ENCODE measurements at places on chromosomes 7 and 10.

- no peak for DNase-seq
Measured at GRCh38 chr10:22874189-22874854, 53.5 kb upstream of the ARMC3 start.

GRCh38 chr10:54530299-54530698 lies 270.7 kb downstream of the PCDH15 start:
- no peak for DNase-seq

- DNase-seq, result no peak
Measured at GRCh38 chr7:45359776-45360175, 202.2 kb downstream of the RAMP3 start.

DNA sequence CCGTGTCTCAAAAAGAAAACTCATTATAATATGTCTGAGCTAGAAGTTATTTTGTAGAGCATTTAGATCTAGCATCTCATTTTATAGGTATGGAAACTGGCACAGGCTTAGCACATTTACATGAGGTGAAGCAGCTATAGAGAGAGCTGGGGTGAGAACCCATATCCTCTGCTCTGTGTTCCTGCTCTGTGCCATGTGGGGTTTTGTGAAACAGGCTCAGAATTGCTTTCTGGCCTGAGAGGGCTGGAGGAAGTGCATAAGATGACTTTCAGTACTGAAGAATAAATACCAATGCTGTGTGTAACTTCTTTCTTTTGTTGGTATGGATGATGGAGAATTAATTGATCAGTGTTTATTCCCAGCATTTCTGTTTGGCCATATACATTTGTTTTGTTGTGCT lies 159.1 kb downstream of the LRRC4 start:
- DNase-seq, result no peak

GRCh38 chr10:78609976-78610375 lies 458.8 kb upstream of the ZMIZ1 start:
- DNase-seq, result no peak

DNA sequence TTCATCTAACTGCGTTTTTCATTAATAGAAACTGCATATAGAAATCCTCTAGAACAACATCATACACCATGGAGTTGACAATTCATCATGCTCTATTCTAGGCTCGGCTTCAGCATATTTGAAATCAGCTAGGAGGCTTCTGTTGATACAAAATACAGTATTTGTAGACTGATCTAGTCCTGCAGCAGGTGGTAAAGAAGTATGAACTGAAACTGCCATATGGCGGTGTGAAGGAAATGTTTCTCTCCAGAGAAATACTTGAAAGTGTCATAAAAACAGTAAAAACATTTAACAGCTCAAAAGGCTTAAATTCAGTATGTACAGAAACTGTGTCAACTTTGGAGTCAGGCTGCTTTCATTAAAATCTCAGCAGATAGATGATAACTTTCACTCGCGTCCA lies 32.0 kb upstream of the MYO3A start:
- DNase-seq, result no peak

GRCh38 chr10:95388109-95388471 lies 97.3 kb upstream of the PDLIM1 start:
- DNase-seq, result no peak

DNA sequence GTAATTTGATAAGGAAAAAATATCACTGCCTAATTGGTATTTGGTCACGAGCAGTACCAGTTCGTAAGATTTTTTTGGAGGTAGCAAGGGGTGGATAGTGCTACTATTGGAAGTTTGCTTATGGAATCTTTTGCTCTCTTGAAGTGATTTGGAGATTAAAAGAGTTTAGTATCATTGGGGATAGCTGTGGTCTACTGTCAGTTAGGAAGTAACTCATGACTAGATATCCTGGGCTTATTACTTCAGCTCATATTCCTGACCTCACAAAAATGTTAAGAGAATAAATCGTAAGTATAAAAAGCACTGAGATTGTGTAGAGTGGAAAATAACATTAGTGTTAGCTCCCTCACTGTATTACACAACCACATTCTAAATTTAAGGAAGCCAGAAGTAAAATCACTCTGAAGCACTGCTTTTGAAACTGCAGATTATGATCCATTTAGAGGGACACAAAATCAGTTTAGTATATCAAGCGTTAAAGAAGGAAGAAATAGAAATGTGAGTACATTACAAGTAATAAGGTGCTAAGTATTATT lies 22.6 kb downstream of the SGPL1 start:
- no peak for DNase-seq

GRCh38 chr10:73763343-73763742 lies 18.5 kb upstream of the CHCHD1 start:
- no peak for DNase-seq

DNA sequence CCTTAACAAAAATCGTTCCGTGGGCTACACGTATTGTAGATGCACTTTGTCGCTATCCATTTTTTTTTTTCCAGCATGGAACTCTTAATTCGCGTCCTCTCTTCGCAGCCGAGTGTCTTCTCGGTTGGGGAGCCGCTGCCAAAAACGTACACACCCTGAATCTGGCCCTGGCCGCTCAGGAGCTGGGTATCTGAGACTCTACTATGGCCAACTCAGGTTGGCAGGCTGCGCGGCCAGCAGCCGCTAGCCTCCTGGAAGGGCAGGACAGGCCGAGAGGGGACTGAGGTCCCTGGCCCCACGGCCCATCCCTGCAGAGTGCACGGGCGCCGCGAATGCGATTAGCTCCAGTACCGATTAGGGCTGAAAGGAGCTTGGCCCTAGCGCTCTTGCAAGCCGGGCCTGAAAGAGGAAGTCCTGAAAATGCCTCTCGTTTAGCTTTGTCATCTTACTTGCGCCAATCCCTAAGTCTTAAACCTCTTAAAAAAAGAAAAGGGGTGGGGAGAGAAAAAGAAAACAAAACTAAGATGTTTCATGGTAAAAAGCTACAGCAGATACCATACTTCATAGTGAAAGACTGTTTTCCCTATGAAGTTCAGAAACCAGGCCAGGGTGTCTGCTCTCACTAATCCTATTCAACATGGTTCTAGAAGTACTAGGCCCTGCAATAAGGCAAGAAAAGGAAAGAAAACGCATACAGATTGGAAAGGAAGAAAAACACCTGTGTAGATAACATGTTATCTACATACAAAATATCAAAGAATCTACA lies 113.2 kb upstream of the RHEB start:
- DNase-seq, result peak; percentile 72

GRCh38 chr10:119595134-119595675 lies 1.6 kb downstream of the TIAL1 start:
- peak; percentile 15 for DNase-seq

DNA sequence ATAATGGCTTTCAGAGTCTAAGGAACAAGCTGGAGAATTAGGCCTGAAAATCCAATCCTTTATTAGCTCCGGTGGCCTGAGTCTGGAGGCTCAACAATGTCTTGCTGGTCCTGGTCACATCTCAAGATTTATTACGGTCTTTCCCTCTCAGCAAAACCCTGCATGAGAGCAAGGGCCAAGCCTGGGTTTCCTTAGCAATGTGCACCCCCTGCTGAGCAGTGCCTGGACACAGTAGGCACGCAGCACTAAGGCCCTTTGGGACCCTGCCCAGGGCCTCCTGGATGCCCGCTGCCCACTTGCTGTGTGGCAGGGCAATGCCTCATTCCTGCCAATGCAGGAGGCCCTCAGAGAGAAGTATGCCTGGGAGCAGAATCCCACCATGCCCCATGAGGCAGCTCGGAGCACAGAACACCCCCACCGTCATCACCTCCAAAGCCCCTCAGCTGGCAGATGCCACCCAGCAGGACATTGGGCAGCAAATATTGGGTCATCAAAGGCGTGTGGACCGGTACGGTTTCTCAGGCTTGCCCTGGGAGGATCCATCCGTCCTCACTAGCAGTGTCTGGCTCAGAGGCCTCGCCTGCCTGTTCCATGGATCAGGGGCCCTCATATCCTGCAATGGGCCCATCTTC lies 156.4 kb downstream of the OAT start:
- no peak for DNase-seq

GRCh38 chr7:50204581-50204980 lies 99.9 kb upstream of the IKZF1 start:
- DNase-seq, result no peak

DNA sequence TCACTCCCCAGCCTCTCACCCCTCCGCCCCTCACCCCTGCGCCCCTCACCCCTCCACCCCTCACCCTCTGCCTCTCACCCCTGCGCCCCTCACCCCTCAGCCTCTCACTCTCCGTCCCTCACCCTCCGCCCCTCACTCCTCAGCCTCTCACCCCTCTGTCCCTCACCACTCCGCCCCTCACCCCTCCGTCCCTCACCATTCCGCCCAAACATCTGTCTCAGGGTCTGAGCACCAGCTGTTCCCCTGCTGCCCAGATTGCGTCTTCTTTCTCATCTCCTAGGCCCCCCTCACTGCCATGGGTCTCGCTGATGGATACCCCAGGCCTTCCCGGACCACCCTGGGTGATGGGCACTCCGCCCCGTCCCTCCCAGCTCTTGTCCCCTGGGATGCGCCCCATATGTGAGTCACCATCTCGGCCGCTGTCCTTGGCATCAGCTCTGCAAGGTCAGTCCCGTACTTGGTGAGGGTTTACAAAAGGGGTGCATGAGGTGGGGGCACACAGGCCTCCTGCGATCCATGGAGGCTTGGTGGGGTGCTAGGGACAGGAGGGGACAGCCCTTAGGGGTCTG lies 65.4 kb upstream of the GNA12 start:
- DNase-seq, result no peak

Data from activated T-cell treated with anti-CD3 and anti-CD28 coated beads, Interleukin-2, amount 50 U/mL, for 48 hours (primary cell).